Activated T-helper 1 cell treated with anti-CD3 and anti-CD28 coated beads, Interleukin-2, amount 50 U/mL, for 16 hours (primary cell): ENCODE measurements at places on chromosomes 2 and 18.

DNA sequence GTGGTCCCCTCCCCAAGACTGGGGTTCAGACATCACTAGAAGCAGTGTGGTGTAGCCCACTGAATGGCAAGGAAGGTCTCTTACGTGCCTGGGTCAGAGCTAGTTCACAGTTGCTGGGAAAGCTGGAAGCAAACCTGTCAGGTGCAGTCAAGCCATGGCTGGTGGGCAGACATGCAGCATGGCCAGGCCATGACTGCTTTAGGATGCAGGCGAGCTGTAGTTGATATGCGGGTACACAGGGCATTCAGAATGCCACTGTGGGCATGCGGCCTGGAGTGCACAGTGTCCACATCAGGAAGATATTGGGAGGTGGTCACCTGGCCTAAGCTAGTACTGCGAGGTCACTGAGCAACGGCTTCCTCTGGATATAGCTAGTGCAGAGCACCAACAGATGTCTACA, 11.8 kb upstream of the SLC9A4 start:
- no peak for DNase-seq

- no peak for DNase-seq
Measured at GRCh38 chr2:239061121-239061666, 213.3 kb downstream of the TWIST2 start.

DNA sequence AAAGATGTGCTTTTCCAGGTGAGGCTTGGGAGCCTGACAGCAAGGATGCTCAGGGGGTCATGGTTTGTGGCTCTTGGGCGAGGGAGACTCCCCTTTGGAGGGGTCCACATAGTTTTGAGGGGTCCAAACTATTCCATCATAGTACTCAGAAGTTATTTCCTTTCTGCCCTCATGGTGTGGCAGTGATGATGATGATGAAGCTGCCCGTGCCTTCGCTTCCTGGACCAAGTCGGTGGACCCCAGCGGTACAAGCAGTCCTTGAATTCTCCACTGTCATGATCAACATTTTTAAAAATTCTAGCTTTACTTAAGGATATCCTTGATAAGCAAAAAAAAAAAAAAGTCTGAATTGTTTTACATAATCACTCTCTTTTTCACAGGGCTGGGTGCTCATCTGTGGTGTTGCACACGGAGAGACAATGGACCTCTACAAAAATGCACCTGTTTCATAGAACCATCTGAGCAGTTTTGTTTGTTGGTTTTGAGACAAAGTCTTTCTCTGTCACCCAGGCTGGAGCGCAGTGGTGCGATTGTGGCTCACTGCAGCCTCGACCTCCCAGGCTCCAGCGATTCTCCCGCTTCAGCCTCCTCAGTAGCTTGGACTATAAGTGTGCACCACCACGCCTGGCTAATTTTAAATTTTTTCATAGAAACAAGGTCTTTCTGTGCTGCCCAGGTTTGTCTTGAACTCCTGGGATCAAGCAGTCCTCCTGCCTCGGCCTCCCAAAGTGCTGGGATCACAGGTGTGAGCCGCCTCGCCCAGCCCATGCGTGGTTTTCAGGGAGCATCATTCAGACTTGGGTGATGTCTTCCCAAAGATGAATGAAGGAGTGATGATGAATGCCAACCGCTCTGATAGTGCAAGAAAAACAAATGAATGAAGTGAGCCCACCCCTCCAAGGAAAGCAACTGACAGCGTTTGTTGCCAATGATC, 271.4 kb upstream of the HDAC4 start:
- no peak for DNase-seq

DNA sequence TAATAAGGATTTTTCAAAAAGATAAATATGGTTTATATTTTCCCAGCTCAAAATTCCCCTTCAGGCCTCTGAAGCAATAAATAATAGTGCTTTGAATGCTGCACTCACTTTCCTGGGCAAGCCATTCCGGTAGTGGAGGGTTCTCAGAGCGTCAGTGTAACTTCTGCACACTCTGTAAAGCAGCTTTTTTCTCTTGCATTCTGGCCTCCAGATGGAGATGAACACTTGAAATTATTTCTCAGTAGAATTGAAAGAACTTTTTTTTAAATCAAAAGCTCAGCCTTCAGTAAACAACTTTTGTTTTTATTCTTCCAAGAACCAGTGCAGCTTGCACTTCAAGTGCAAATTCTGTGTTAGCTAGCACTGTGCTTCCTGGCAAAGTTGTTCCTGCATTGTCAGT, 281.1 kb upstream of the RAB12 start:
- no peak for DNase-seq

DNA sequence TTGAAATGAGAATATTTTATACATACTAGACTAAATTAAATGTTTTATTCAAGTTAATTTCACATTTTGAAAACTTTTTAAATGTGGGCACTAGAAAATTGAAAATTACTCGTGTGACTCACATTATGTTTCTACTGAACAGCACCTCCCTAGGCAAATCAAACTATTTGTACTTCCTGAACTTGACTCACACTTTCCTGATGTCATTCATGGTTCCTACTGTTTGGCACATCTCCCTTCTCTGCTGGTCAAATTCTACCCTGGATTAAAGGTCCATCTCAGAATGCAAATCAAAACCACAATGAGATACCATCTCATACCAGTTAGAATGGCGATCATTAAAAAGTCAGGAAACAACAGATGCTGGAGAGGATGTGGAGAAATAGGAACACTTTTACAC, 16.7 kb downstream of the LHCGR start:
- DNase-seq: no peak

DNA sequence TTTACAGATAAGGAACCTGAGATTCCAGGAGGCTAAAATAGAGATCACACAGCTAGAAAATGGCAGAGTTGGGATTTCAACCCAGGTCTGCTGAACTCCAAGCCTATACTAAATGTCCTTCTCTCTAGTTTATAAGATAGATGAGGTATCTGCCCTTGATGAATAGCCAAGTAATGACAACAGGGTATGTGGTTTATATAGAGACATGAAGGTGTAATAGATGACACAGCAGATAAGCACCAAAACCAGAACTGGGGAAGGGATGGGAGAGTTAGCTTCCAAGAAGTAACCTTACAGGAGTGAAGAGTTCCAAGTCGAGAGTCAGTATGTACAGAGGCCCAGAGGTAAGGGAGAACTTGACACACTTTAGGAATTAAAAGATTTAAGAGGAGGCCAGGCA, 104.7 kb upstream of the UBXN4 start:
- no peak for DNase-seq
